ENCODE measurements at places on chromosomes 2 and 18. TPM values are rescaled to one million over a fixed set of nuclear protein-coding genes. Genes with fewer than 3 reads are reported as not detected.

LCT gene
- 0.03 TPM for total RNA-seq

TCF23 gene
- not detected for total RNA-seq

KCNE4 gene
- 1.2 TPM for total RNA-seq

DSG2 gene
- 68.1 TPM for total RNA-seq
